ENCODE measurements at places on chromosomes 11 and 22. TPM values are rescaled to one million over a fixed set of nuclear protein-coding genes. Genes with fewer than 3 reads are reported as not detected.

DNA sequence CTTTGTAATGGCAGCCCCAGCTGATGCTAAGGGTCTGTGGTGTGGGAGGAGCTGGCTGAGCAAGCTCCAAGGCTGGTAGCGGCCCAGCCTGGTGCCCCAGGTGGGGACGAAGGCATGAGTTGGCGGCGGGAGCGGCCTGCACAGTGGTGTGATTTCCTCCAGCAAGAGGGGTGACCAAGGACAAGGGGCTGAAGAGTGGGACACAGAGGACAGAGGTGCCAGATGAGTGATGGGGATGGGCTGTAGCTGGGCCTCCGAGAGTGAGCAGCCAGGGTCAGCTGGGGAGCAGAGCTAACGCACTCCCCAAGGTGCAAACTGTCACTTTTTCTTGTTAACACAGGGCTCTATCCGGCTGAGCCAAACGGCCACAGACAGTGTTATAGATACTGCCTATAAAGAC is 229.2 kb upstream of the TBCEL start:
- DNase-seq = no peak

DNA sequence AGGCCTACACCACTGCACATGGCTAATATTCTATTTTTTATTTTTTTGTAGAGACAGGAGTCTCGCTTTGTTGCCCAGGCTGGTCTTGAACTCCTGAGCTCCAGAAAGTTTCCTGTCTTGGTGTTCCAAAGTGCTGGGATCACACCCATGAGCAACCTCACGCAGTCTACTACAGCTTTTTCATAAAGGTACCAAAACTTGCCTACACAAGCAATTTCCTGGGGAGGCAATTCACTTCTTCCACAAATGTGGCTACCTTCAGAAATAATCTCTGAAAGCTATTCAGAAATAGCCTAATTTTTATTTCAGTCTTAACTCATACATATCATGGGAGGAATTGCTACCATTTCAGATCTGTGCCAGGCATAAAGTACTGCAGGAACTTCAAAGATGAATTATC is 11.4 kb downstream of the SLC35F2 start:
- no peak for DNase-seq

CRYBB1 gene
- polyA plus RNA-seq = 0.78 TPM

TMPRSS5 gene
- 0.69 TPM for polyA plus RNA-seq

APOBEC3B gene
- 5.8 TPM for polyA plus RNA-seq

DNA sequence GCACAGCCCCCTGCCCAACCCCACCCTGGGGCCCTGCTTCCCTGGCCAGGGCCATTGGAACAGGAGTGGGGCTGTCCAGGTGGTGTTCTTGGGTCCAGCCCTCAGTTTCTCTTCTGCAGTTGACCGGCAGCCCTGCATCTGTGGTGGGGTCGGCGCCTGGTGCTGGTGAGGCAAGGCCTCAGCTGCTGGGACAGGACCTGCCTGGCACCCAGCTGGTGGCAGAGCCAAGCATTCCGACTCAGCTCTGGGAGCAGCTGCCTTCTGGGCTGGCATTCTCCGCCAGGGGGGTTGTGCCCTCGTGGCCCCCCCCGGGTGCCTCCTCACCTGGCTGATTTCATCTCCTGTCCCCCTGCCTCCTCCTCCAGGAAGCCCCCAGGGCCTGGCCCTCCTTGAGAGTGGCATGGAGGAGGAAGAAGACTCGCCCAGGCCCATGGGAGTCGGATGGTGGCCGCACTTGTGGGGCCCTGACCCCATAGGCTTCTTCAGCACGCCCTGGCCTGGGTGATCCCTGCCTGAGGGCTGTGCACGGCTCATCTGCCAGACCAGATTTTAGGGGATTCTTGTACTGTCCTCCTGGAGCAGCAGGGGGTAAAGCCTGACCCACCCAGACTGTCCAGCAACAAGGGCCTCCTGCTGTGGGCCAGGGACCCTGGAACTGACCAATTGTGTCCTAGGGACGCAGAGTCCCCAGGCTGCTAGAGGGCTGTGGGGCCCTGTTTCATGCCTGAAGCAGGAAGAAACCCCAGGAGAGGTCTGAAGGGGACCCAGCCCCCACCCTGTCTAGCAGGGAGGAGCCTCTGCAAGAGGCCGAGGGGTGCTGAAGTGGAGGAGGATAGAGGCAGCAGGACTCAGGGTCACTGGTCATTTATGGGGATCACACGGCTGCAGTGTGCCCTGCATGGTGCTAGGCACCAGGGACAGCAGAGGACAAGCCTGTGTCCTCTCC is 11.6 kb downstream of the CD81 start:
- DNase-seq = no peak

DNA sequence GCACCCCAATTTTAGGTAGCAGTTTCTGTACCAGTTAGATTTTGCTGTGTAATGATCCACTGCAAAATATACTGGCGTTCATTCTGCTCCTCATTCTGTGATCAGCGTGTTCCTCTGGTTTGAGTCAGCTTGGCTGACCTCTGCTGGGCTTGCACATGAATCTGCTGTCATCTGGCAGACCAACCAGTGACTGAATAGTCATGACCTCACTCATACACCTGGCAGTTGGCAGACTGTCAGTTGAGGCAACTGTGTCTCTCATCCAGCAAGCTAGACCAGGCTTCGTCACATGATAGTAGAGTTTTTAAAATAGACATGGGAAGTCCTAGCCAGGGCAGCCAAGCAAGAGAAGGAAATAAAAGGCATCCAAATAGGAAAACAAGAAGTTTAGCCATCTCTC is 316.3 kb upstream of the LARGE1 start:
- no peak for DNase-seq

OR5L1 gene
- not detected for polyA plus RNA-seq

SCN4B gene
- polyA plus RNA-seq = 1.1 TPM

DNA sequence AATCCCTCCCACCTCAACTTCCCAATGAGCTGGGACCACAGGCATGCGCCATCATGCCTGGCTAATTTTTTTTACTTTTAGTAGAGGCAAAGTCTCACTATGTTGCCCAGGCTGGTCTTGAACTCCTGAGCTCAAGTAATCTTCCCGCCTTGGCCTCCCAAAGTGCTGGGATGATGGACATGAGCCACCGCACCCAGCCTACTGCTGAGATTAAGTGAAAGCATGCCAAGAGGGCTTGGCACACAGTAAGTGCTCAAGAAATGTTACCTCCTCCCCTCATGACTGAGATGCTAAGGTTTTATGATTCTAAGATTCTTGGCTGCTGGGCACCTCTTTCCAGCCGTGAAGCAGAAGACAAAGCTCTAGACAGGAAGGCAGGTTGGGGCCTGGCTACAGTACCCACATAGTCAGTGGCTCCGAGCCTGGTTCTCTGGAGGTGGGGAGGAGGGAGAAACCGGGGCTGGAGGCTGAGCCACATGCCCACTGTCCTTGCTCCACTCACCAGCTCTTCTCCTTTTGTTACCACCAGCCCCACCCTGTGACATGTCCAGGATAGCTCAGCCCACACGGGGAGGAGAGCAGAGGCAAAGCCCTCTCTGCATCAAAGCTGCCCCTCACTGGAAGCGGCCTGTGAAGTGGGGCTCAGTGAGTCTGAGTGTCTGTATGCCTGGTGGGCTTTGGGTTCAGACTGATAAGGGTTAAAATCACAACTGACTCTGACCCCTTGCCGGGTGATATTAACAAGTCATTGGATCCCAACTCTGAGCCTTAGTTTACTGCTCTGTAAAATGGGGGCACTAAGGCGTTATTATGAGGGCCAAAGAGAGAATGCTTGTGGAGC is 12.9 kb downstream of the ARHGEF17 start:
- DNase-seq = no peak

- no peak for DNase-seq
Observed at GRCh38 chr11:8967184-8967583, 2.9 kb upstream of the TMEM9B start.

DNA sequence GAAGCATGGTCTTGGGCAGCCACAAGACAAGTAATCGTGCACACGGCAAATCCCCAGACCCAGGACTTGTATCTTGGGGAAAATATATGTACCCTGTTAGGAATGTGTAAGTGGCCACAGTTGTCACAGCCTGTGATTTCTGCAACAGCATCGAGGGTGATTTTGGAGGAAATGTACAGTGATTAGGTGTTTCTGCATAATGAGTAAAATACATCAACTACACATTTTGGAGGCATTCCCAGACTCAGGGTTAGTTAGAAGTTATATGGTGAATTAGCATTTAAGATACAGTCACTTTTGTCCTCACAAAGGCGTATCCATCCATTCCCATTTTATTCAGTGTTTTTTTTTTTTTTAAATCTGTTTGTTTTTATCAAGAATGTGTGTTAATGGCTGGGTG is 28.4 kb downstream of the SUSD2 start:
- no peak for DNase-seq

OR51I1 gene
- polyA plus RNA-seq = not detected

POU2F3 gene
- polyA plus RNA-seq = 0.35 TPM

DNA sequence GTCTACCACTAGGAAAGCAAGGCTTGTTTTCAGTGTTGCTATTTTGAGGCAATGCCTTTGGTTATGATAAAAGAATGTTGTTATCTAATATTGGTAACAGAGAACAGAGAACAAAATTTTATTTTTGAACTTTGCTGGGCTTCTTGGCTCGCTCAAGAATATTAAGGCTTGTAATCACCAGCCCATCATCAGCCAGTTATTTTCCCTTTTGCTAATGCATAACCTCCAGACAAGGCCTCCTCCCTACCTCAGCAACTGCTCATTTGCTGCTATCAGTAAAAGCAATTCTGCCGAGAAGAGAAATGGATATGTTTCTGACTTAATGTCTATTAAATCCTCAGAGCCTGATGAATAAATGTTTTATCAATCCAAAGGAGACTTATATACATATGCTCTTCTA is 8.9 kb downstream of the MTMR2 start:
- no peak for DNase-seq

GRCh38 chr11:115618428-115618827 is 114.2 kb upstream of the CADM1 start:
- DNase-seq = no peak

DNA sequence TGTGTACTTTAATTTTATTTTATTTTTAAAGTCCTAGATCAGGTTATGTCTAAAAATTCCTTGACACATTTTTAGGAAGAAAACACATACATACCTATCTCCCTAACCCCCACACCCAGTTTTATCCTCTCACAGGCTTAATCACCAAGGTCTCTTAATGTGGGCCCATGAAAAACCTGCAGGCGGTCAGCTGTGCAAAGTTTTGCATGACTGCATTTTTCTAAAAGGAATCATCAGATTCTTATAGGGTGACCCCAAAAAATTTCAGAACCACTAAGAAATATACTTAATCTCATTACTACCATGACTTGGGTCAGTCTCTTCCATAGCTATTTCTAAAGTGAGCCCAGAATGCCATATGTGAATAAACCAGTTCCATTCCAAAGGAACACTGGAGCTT is 19.8 kb downstream of the SAA1 start:
- DNase-seq = no peak

PRG2 gene
- 1.9 TPM for polyA plus RNA-seq

GRCh38 chr22:49491726-49492125 is 335.9 kb downstream of the BRD1 start:
- DNase-seq = no peak

DNA sequence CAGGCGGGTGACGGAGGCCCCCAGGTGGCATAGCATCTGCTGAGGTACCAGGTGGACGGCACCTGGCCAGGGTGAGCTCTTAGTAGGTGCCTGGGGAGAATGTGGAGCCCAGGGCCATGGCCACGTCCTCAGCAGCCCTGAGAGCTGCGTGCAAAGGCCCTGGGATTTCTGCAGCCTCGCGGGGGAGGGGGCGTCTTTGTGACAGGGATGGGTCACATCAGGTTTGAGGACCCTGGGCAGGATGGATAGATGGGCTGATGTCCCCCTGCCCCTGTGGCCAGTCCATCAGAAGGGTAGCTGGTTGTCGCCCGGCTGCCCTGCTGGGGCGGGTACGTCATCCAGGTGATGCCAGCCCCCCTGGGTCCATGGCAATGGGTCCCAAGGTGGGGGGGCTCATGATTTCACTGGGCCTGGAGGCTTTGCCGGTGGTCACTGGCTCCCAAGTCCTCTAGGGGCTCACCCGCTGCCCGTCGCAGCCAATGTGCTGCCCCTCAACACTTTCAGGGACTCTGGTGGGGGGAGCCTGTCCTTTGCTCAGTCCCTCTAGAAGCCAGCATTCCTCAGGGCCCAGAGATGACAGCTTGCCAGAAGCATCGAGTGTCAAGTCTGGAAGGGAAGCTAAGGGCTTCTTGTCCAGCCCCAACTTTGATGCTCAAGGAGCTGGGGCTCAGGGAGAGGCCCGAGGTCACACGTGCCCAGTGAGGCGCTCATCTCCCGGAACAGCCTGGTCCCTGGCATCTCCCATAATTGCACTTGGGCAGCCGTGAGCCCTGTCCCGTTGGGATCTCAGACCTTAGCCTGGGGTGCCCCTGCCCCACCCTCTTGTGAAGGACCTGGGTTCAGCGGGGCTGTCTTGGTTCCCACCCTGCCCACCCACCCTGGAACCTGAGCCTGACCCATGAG is 777 bp downstream of the TBX10 start:
- DNase-seq = no peak

GRCh38 chr11:8613036-8613435 is 19.0 kb upstream of the STK33 start:
- DNase-seq = no peak

GRCh38 chr11:12276831-12277475 is 100.4 kb upstream of the PARVA start:
- no peak for DNase-seq

GRCh38 chr11:111736621-111737443 is 29.4 kb downstream of the PPP2R1B start:
- DNase-seq = no peak

DNA sequence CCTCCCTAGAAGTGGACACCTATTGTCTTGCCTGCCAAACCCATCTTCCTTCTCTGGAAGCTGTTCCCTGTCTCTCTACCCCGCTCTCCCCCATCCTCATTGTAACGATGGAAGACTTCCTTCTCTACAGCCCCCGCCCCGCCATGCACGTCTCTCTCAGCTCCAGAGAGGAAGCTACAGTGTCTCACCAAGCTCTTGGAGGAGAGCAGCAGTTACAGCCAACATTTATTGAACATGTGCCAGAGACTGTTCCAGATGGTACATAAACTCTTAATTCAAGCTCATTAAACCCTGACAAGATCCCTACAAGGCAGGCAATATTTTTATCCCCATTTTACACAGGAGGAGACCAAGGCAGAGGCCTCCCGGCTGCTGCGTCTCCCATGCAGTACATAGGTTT is 15.1 kb downstream of the MCHR1 start:
- DNase-seq = no peak

DNA sequence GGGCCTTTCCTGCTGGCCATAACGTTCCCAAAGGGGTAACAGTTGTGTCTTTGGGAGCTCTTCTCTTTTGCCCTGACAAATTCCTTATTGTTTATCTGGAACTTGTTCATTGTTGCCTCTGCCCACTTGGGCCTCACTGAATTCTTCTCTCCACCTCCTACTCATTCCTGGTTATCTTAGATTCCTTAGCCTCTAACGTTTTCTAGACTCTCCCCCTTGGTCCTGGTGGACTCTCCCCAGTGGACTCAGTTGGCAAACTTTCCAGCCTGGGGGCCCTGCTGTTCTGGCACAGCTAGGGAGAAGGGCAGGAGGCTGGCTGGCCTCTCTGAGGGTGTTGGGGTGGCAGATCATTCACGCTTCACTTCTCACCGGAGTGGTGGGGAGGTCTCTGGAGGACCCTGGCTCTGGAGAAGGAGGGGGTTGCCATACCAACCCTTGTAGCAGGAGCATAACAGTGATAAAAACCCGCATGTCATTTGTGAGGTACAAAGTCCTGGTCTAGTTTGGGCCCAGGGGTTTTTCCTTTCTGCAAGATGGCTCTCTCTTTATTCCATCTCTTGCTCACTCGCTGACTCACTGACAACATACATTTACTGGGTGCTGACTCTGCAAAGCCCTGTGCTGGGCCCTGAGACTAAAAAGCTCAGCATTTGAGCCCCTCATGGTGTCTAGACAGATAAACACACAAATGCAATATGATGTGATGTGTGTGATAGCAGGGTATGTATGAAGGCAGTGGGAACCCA is 39.7 kb downstream of the YWHAH start:
- no peak for DNase-seq

FAM227A gene
- 5.3 TPM for polyA plus RNA-seq

- DNase-seq = no peak
Observed at GRCh38 chr11:38392176-38392575, 1794.1 kb upstream of the RAG2 start.

All from right renal cortex interstitium (tissue), 3 donors.